ENCODE measurements at places on chromosomes 2 and 18.

- no peak for DNase-seq
These were observed 37.9 kb upstream of the GBX2 start for GRCh38 chr2:236205867-236206645.

- no peak for DNase-seq
These were observed 54.9 kb downstream of the EXOC6B start for GRCh38 chr2:72770879-72771461.

DNA sequence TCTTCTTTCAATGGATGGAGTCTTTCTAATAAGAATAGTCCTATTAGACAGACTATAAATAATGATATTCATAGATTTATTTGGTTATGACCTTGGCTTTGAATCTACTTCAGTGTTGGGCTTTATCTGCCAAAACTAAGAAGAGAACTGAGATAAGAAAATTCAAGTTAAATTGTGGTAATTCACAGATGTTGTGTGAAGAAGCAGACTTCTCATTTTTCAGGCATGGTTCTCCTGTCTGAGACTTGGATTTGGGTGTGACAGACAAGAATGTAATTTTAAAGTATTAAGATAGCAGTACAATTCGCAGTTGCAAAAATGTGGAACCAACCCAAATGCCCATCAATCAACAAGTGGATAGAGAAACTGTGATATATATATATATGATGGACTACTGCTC, 124.7 kb downstream of the QPCT start:
- no peak for DNase-seq

GRCh38 chr2:180539541-180539940, 440.9 kb upstream of the UBE2E3 start:
- no peak for DNase-seq

GRCh38 chr2:151357359-151357758, at the start of gene TNFAIP6:
Gene TNFAIP6, plus strand, starts transcription at chr2:151357592. Its CDS starts 75 bp downstream, at chr2:151357667.
- no peak for DNase-seq

DNA sequence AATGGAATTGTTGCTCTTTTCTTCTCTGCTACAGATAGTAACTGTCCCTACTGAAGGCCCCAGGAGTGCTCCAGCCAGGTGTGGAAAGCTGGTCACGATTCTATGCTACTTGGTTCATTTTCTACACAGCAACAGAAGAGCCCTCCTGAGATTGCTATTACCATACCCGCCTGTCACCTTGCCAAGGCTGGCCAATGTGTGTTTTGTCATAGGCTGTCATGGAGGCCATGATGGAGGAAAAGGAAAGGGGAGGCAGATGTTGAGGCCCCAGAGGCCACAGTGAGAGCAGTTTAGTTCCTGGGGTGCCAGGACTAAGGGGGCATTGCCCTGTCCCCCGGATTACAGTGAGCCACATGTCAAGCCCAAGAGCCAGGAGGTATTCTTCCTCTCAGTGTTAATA, 952 bp downstream of the ELMOD3 start:
- no peak for DNase-seq

DNA sequence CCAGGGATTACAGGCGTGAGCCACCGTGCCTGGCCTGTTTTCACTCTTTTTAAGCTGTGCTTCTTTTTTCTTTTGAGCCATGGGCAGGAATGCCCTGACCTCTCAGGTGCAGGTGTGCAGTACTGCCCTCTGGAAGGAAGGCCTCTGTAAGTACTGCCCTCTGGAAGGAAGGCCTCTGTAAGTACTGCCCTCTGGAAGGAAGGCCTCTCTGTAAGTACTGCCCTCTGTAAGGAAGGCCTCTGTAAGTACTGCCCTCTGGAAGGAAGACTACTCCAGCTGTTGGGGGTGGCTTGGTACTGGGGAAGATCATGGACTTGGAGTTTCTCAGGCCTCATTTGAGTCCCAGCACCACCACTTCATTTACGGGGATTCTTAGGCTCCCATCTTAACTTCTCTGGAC, 248.5 kb upstream of the ID2 start:
- DNase-seq: no peak

DNA sequence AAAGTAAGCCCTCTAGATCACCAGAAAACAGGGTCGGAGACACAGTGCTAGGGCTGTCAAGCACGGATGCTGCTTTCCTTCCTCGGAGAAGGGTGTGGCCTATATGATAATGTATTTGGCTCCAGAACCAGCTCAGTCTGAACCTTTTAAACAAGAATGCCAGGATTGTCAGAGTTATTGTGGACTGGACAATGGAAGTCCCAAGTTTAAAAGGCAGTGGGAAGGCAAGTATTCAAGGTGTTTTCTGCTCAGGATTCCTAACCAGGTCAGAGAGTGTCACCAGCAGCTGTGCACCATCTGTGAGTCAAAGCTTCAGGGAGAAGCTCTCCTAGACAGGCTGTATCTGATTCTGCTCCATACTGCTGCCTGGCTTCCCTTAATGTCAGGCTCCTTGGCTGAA, 94.8 kb downstream of the SPOPL start:
- DNase-seq: no peak

- DNase-seq: no peak
These were observed 74.8 kb downstream of the VAPA start for GRCh38 chr18:9988665-9989064.

DNA sequence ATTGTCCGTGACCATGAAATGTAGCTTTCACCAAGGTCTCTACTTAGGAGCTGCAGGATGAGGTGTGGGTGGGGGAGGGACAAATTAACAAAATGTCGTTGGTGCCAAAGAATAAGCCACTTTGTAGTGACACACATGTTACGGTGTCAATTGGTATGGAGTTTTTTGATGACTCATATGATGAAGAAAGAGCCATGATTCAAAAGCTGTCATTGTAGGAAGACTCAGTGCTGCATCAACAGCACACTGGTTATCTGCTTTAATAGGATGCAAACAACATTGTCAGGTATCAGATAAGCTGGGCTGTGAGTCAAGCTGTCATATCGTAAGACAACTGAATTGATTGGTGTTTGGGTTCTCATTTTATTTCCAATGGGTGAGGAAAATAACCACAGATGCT, 36.6 kb upstream of the BOD1L2 start:
- no peak for DNase-seq

DNA sequence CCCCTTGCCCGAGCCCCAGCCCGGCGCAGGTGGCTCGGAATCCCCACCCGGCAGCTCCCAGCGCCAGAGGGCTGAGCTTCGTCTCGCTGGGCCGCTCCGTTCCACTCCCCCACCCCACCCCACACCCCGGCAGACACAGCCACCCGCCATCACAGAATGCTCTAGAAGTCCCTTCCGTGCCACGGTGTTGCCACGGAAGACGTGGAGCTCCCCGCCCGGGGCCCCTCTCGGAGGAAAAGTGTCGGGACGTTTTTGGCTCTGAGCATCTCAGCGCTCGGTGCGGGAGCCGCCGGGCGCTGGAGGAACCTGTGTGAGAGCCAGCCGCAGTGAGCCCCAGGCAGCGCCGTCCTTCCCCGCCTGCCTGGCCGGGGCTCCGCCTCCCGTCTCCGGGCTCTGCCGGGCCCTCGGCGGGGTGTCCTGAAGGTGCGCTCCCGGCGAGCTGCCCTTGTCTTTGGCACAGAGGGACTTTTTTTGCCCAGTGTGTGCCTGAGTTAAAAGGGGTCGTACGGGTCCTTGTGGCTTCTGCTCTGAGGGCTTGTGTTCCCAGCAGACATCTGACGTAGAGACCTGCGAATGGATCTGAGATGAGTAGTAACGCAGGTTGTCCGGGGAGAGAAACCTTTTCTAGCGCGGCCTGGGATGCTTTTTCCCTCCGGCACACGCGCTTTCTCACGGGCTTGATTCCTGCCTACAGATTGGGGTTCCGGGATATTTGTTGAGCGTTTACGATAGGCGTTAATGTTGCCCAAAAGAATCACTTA, 1.8 kb downstream of the ZCCHC2 start:
- DNase-seq: no peak

GRCh38 chr2:138724327-138724726, 55.9 kb downstream of the NXPH2 start:
- no peak for DNase-seq

DNA sequence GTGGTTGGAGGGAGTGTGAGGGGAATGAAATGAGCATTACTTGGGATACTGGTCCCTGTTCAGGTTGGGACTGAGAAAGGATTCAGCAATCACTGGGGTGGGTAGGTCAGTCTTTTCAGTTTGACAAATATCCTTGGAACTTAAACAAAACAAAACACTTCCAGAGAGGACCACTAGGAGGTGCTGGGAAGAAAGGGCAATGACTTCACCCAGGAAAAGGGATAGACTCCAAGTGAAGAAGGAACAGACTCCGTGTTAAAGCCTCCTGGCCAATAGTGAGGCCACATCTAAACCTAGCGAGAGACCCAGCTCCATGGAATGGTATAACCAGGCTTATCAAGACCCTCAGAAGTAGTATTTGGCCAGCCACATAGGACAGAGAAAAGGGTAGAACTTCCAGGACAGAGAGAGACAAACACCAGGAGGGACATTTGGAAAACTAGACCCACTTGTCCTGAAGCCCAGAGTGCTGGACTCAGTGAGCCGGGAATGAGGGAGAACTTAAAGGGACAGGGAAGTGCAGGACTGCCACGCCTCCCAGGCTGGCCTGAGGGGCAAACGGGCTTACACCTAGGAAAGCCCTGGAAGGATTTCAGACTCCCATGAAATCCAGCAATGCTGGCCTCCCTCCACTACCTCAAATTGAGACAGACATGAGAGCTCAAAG, 19.6 kb upstream of the KCNG3 start:
- no peak for DNase-seq

- DNase-seq: no peak
These were observed 59.0 kb downstream of the TPGS2 start for GRCh38 chr18:36769611-36770314.

- no peak for DNase-seq
These were observed 142.0 kb downstream of the PTGR3 start for GRCh38 chr18:75066936-75067335.

GRCh38 chr2:7417845-7418742, 500.9 kb downstream of the RNF144A start:
- DNase-seq: no peak

DNA sequence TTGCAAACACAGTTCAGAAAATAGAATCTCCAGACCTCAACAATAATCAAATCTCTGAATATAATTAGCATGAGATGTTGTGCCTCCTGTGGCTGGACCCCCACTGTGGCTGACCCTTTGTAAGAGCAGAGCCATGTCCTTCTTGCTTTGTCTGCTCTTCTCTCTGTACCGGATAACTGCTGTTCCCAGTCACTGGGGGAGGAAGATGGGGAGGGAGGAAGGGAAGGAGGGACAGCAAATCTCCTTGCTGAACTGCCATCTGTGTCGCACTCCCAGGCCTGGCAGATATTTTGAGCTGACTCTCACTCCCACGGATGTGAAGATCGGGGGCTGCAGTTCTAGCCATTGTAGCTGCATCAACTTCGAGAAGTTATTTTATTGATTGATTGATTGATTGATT, 319.0 kb upstream of the CXCR4 start:
- DNase-seq: no peak

DNA sequence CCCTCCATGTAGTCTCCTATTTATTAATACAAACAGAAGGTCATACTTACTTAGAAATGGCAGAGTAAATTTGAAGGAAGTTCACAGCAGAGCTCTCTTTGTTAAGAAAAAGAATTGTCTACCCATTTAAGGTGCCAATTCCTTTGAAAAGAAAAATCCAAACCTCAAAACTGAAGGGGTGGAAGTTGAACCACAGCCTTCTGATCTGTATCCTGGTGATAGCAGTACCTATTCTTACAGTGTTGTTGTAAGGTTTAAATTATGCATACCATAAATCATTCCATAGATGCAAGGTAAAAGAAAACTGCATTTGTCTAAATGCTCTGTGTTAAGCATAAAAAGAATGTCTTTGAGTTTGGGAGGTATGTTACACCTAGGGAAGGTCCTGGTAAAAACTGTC, 47.6 kb downstream of the COBLL1 start:
- no peak for DNase-seq
